ENCODE measurements at places on chromosomes 5 and 9. TPM values are rescaled to one million over a fixed set of nuclear protein-coding genes. Genes with fewer than 3 reads are reported as not detected.

The INSL6 gene
- total RNA-seq, result not detected

The PCDHGA11 gene
- 11.7 TPM for total RNA-seq

The C5orf46 gene
- total RNA-seq, result not detected

The SHLD3 gene
- 5.0 TPM for total RNA-seq

The ALDH1A1 gene
- total RNA-seq, result 69.4 TPM

All from uterine smooth muscle cell (primary cell).